A549 (cell line): ENCODE measurements at places on chromosomes 2 and 18.
A peak's percentile ranks its signal among the peaks of the same experiment; 100 is the strongest.

DNA sequence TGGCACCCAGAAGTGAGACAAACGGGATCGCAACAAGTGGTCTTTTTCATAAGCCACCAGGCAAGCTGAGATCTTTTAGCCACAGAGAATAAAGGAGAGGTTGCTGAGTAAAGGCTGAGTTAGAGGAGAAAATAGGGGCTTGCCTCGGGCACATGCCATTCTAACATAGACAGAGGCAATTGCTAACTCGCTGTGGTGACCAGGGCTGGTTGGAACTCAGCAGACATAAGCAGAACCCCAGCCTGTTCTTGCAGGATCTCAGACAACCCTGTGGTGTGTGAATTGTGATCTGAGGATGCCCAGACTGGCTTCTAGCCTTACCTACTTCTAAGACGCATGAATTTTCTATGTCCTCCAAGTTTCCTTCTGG, 300.2 kb downstream of the CDCA7 start:
- DNase-seq = no peak

- peak; percentile 27 for DNase-seq
These were observed 68.9 kb downstream of the EPAS1 start for GRCh38 chr2:46365913-46366667.

- DNase-seq = peak; percentile 23
These were observed 19.1 kb upstream of the GCFC2 start for GRCh38 chr2:75729861-75730260.

GRCh38 chr18:48937869-48938750, 12.7 kb downstream of the SMAD7 start:
- DNase-seq = no peak

DNA sequence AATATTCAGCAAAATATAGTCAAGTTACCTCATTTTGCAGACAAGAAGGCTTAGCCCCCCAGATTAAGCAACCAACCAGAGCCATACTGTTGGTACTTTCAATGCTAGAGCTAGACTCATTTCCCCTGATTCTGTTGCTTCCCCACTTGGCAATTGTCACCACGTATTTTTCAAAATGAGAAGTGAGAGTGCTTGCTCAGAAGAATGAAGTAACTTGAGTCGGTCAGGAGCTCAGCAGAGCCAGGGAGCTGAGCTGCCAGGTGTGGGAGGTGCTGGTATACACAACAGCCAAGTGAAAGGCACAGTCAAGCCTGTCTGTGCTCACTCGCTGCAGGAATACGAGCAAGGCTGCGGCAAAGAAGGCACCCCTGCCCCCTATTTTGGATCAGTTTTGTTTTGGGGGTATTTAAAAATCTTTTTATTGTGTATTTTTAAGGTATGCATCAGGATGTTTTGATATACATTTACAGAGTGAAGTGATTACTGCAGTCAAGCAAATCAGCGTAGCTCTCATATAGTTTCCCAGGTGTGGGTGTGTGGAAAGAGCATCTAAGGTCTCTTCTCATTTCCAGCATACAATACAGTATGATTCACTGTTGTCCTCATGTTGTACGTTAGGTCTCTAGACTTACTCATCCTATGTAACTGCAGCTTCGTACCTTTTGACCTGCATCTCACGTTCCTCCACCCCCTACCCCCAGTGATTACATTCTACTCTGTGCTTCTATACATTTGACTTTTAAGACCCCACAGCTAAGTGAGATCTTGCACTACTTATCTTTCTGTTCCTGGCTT, 62.4 kb downstream of the MRPS9 start:
- no peak for DNase-seq

GRCh38 chr2:187057466-187057865, 208.5 kb upstream of the ZSWIM2 start:
- no peak for DNase-seq

GRCh38 chr2:134206573-134206972, 47.3 kb upstream of the MGAT5 start:
- no peak for DNase-seq

DNA sequence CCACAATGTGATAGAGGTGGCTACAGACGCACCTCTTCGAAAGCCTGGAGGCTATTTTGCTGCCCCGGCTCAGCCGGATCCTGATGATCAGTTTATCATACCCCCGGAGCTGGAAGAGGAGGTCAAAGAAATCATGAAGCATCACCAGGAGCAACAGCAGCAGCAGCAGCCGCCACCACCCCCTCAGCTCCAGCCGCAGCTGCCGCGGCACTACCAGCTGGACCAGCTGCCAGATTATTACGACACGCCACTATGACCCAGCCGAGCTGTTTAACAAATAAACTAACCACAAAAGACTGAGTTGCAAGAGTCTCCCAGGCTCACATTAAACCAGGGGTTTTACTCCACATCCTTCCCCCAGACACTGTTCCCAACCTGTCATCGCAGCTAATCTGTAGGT, 263.8 kb downstream of the PHLPP1 start:
- DNase-seq = no peak

- DNase-seq = no peak
These were observed 12.8 kb downstream of the RNF138 start for GRCh38 chr18:32104516-32104915.

- peak; percentile 77 for DNase-seq
These were observed 56.7 kb upstream of the FHL2 start for GRCh38 chr2:105455488-105456003.

GRCh38 chr18:60755134-60755533, 382.6 kb upstream of the MC4R start:
- DNase-seq = no peak

GRCh38 chr2:149070681-149071320, 32.3 kb downstream of the LYPD6B start:
- DNase-seq = no peak

DNA sequence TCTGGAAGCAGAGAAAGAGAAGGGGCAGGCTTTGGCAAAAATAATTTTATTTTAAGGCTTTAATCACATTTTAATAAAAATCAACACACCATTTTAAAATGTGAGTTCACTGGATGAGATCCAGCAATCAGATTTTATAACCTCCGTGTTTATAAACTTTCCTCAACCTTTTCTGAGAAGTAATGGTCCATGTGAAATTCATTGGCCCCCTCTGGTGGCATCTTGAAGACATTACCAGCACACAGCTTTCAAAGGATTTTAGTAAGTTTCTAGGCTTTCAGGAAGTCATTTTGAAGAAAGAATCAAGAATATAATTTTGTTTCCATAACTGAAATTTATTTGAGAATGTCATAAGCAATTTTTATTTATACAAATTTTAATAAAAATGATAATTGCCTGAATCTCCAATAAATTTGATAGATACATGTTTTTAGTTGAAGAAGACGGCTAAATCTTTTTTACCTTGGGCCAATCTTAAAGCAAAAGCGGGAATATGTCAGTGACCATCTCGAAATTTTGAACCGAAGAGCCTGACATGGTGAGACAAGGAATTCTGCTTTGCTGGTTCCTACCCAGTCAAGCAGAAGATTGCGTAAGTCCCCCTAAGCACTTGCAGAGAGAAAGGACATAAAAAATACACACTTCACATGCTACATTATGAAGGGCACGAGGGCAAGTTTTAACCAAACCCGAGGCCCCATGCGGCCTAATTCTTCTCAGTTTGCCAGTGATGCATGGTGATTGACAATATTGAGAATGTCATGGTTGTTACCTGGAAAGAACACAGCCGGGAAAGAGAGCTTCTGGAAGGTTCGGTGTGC, 128.4 kb upstream of the CBLN2 start:
- DNase-seq = peak; percentile 36

GRCh38 chr2:231323316-231323715, 72.2 kb upstream of the B3GNT7 start:
- DNase-seq = no peak

DNA sequence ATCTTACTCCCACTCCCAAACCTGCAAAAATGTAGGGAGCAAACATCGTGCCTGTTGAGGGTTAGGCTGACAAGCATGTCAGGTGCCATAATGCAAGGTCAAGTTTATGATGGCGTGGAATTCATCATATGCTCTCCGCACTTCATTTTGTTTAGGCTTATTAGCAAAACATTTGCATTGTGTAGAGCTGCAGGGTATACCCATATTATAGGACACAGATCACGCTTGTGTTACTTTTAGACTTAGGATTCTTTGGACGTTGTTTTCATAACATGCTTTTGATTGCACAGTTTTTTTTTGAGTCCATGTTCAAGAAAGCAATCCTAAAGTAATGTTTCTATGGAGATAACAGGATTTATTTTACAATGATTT, 22.9 kb downstream of the MBP start:
- DNase-seq = no peak

DNA sequence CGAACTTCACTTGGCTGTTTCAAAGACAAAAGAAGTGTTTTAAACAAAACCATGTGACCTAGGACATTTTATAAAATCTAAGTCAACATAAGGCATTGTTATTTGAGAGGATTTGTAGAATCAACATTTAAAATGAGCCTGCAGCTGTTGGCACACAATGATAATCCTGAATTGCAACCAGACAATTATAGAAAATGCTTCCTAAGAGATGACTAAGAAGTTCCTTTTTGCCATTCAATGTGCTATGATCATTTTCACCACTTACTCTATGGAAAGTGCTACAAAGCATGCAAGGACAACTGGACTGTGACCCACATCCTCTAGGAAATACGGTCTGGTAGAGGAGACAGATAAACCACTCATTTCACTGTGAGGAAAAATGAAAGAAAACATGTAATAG, 246.4 kb downstream of the CDH20 start:
- no peak for DNase-seq

- no peak for DNase-seq
These were observed 5.8 kb upstream of the TNP1 start for GRCh38 chr2:216865658-216866057.

DNA sequence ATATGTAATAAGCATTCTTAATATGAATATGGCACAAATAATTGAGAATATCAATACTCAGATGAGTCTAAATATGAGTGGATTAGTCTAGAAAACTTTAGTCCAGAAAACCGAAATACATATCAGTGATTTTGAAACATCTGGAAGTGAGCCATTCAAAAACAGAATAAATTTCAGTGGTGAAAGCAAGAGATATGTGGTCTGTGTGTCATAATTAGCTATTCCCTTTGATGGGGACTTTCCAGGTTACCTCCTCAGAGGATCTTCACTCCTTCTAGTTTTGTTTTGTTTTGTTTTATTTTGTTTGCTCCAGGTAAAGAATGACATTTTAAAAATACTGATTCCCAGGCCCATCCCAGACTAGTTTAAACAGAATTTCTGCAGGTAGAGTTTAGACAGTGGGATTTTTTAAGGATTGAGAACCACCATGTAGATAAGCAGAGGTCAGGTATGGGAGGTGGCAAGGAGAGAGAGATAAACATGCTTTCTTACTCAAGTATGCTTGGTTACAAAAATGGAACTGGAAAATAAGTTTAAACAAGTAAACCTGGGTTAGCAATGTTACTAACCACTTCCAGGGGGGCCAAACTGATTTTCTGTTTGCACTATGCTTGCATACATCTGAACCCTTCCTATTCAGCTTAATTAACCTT, 70.7 kb downstream of the NABP1 start:
- no peak for DNase-seq

- DNase-seq = no peak
These were observed 339.0 kb upstream of the ETAA1 start for GRCh38 chr2:67057901-67058703.

- no peak for DNase-seq
These were observed 24.3 kb downstream of the FAM171B start for GRCh38 chr2:186718122-186718521.

DNA sequence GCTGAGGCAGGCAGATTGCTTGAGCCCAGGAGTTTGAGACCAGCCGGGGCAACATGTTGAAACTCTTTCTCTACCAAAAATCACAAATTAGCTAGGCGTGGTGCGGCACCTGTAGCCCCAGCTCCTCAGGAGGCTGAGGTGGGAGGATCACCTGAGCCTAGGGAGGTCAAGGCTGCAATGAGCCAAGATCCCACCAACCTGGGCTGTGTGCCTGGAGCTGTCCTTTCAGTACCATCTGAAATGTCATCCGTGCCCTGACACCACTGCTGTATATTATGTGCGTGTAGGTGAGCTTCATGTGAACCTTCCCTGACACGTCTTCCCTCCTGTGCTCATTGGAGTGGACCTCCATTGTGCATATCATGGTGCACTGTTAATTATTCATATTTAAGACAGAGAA, 84.8 kb upstream of the HNRNPA3 start:
- no peak for DNase-seq

DNA sequence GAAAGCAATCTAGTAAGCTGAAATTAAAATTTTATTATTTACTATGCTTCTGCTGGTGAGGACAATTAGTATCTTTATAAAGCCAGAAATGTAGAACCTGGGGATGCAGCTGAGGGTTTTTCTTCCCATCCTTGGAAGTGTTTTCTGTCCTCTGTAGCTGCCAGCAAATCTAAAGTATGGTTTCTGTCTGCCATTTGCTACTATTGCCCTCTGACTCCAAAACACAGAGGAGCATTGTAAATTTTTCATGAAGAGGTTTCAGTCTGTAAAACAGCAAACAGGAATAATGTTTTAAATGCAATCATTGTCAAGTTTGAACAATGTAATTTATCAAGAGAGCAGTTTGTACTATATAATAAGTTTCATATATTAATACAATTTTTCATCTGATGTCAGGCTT, 258.8 kb downstream of the ZNF407 start:
- DNase-seq = no peak

DNA sequence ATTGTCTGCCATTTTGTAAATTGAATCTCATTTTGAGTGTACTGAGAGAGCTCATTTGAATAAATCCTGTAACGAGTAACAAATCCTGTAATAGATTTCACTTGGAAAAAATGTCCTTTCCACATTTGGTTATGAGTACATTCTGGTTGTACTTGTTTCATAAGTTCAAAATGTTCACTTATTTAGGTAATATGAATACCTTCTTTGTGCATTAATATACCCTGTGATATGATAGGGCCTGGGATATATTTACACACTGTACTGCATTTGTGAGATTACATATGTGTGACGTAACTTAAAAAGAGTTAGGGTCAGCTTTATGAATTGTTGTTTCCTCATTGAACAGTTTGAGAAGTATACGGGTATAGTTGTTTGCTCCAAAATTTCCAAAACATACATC, 16.1 kb downstream of the AGFG1 start:
- DNase-seq = no peak

DNA sequence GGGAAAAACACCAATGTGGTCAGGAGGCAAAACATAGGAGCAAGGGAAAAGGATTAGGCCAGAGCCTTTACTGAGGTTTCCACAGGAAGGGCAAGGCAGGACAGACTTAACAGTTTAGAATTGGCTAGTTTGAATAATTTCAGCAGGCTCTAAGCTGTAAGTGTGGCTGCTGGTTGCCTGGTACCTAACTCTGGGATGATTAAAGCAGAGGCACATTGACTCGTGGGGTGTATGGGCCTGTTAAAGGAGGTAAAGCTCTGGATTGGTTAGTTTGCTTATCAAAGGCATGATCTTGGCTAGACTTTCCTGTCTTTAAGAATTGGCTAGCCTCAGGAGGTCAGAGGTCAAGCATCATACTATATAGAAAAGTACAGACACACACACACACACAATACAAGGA, 132.6 kb downstream of the SPAG16 start:
- DNase-seq = no peak

- DNase-seq = no peak
These were observed 34.5 kb downstream of the HS1BP3 start for GRCh38 chr2:20616341-20616871.

DNA sequence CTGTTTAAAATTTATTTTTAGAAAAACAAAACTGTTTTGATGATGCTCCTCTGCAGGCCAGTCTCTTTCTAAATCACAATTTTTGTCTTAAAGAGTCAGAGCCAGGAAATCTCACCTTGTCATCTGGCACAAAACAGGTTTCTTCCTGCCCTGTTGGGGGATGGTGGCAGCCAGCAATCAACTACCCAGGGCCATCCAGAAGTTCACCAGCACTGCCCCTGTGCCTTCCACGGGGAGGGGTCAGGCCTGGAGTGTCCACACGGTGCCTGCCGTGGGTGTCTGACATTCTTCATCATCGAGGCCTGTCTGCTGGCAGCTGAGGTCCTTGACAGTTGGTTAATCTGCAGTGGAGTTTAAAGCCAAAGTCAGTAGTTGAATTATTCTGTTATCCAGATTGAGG, 40.0 kb upstream of the BMP10 start:
- DNase-seq = no peak
